GM12892 (cell line): ENCODE measurements at places on chromosomes 5 and 9.

DNA sequence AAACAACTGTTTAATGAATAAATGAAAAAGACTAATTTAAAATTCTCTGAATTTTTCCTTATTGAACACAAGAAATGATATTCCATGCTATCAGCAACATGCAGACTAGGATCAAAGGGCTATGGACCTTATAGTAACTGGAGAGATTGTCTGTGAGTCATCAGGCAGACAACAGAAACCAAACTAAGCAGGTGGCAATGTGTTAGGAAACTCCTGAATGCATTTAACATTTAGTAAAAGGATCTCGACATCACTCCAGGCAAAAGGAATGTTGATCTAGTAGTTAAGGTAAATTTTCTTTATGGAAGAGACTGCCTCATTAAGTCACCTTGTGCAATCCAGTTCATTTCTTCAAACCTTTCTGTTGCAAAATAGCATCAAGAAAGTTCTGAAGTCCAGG is 58.4 kb downstream of the ARL15 start:
- no peak for DNase-seq

DNA sequence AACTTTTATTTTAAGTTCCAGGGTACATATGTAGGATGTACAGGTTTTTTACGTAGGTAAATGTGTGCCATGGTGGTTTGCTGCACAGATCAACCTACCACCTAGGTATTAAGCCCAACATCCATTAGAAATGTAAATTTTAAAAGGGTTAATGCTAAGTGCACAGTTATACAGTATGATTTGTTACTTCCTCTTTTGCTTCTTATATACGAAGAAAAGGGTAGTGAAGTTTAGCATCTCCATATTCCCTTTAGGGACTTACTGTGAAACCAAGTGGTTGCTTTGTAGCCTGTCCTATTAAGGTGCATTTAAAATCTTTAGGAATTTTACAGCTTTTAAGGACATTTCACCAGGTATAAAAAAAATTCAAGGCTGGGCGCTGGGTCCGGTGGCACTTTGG is 46.4 kb downstream of the RBM27 start:
- DNase-seq: no peak

- no peak for DNase-seq
Observed at GRCh38 chr5:73204332-73204731, 31.3 kb downstream of the TMEM174 start.

DNA sequence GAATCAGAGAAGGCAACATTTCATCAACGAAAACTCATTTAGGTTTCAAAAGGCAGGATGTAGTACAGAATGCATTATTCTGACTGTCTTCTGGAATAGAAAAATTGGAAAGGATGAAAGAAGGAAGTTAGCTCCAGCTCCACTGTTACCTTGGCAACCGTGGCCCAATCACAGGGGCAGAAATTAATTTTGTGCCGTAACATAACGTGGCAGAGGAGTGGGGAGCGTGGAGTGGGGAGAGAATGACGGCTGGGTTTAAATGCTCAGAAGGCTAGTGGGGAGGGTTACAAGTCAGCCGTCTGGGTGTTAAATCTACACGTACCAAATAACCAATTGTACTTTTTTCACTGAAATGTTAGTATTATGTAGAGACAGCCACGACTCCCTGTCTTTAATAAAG is 32.3 kb upstream of the EQTN start:
- DNase-seq: no peak

- DNase-seq: no peak
Observed at GRCh38 chr9:132207839-132208615, 46.2 kb downstream of the NTNG2 start.

GRCh38 chr5:109938453-109938852 is 248.7 kb downstream of the MAN2A1 start:
- no peak for DNase-seq

- DNase-seq: peak; percentile 61
Observed at GRCh38 chr9:87497604-87498045, at the start of gene DAPK1. Gene DAPK1, plus strand, starts transcription at chr9:87497867. Its CDS starts 1,211 bp downstream, at chr9:87499078.

DNA sequence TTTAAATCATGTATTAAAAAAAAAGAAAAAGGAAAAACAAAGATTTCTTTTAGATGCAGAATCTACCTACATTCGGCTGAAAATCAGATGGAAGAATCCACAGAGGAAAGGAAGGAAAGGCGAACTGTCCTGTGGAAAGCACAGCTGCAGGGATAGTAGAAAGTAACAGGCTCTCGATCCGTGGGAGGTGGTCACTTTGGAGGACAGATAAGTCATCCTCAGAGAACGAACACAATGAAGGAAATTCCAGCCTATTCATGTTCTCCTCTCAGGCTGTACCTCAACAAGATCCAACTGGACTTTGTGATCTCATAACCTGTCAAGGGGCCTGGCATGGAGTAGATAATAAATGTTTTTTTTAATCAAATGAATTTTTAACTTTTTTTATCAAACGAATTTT is 72.8 kb downstream of the NR6A1 start:
- DNase-seq: no peak

GRCh38 chr5:61370506-61370905 is 38.4 kb downstream of the ZSWIM6 start:
- no peak for DNase-seq

DNA sequence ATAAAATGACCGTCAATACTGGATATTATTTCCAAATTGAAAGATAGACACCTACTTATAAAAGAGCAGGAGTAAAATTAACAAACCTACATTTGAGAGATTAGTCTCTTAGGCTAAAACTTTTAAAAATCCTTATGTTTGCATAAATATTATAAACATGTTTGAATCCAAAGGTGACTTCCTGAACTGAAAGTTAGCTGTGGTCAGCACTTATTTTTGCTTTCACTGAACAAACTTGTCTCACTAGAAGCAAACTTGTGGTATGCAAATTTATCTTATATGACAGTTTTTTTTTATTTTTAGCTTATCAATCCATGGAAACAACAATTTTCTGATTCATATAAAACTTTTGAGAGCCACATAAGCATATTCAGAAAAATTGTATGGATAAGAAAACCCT is 502.6 kb upstream of the COX7C start:
- DNase-seq: no peak
